ENCODE measurements at places on chromosomes 4 and X.

GRCh38 chr4:139617702-139618490 lies 47.7 kb upstream of the MGST2 start:
- no peak for DNase-seq

DNA sequence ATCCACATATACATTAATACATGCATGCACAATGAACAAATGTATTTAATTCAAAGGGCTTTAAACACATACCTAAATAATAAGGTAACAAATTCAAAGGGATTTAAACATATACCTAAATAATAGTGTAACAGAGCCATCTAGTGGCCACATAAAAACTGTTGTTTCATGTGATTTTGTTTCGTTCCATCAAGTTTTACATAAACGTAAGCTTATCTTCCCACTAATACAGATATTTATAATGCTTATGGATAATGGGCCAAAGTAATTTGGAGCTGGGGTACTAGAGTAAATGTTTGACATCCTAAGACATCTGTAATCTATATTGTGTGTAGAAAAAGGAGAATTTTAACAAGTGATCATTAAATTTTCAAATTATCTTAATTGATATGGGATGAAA lies 82.3 kb downstream of the PRSS12 start:
- DNase-seq = no peak

DNA sequence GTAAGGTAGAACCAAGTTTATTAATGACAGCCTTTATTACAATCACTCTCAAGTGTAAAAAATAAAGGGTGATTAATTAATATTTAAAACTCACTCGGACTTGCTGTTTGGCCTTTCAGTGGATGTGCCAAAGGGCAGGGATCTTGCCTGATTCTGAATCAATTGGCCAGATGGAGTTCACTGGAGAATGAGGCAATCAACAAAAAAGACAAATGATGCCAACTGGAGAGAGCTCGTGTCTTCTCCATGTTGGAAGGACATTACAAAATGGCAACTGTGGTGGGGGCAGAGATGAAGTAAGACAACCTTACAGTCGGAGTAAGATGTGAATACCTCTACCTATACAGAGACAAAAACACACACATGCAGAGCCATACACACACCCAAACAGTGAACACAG lies 188.0 kb downstream of the TSPAN5 start:
- DNase-seq = no peak

GRCh38 chrX:45758319-45758718 lies 557.6 kb upstream of the DIPK2B start:
- no peak for DNase-seq

DNA sequence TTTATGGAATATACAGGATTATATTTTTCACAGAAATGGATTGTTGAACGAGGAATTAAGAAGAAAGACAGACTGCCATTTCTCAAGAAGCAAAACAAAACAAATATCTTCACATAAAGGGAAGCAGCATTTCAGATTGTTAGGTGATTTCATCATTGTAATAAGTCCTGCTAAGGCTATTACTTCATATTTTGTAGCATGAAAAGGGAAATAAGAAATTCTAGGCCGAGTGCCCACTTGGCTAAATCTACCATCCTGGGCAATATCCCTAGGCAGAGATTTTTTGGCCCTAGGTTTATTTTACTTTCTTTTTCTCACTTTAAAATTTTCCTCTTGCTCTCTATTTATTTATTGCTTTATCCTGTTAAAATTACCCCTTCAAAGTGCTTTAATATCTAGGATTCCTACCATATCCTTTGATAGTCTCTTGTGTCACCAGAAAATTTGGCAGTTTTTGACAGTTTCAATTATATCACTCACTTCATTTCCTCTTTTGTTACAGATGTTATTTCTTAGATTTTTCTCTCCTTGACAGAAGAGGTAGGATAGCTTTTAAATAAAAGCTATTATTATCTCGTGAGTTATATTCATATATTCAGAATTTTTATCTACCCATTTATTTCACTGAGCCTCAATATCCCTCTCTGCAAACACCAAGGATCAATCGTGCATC lies 142.3 kb downstream of the PDGFC start:
- DNase-seq = no peak

- no peak for DNase-seq
Observed at GRCh38 chrX:71396576-71396975, 30.4 kb downstream of the TAF1 start.

- no peak for DNase-seq
Observed at GRCh38 chrX:32778965-32779364, 432.4 kb downstream of the DMD start.

DNA sequence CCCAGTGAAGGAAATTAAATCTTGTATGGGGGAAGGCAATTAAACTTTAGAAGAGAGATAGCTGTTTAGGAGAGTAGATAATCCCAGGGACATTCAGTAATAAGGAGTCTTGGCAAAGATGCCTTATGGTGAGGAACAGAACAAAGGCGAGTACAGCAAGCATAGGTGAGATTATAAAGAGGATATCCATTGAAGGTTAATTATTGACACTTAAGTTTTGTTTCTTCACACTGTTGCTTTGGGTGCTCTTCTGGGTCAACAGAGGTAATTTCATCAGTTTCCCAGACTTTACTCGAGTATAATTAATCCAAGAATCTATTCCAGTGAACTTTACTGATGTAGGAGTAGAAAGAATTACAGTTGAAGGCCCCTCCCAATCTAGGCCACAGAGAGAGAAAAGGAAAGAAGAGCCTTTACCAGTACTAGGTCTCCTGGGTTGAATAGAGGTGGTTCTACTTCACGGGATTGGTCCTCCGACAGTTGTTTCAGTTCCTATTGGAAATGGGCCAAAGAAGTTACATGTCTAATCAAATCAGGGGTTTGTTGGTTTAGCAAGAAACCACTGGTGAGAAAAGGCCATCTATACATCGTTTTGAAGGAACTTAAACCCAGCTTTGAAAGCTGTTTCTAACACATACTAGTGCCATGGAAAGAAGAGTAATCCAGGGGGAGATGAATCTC lies 27.2 kb downstream of the EPGN start:
- DNase-seq = no peak

DNA sequence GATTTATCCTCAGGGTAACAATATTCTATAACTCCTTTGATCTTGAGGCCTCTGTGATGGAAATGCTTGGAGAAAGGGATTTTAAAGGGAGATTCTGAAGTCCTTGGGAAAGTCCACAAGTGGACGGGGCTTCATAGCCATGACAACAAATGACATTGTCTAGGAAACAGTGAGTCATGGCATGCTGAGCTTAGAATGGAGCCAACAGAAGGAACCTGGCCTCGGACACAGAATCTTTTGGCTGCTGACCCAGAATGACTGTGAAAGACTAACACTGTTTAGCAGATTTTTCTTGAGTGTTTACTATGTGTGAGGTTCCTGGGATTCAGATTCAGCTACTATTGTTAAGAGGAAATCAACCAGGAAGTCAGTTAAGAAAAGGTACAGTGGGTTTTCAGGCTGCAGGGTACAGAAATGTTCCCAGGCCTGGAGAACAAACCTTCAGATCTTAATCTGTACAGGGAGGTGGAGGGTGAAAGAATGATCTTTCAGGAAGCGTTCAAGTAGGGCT lies 18.1 kb upstream of the CXCL2 start:
- no peak for DNase-seq

GRCh38 chr4:163217505-163217904 lies 50.8 kb upstream of the NAF1 start:
- DNase-seq = no peak

GRCh38 chrX:121858867-121859647 lies 811.6 kb downstream of the GLUD2 start:
- DNase-seq = no peak

DNA sequence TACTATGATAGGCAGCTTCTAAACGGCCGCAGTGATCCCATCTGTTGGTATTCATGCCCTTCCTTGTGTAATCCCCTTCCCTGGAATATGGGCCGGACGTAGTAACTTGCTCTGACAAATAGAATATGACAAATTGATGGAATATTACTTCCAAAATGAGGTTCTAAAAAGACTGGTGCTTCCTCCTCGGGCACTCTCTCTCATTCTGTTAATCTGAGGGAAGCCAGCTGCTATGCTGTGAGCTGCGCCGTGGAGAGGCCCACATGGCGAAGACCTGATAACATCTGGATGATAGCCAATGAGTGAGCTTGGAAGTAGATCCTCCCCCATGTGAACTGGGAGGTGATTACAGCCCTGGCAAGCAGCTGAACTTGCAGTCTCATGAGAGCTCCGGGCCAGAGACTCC lies 27.2 kb upstream of the SLC25A4 start:
- peak; percentile 59 for DNase-seq

DNA sequence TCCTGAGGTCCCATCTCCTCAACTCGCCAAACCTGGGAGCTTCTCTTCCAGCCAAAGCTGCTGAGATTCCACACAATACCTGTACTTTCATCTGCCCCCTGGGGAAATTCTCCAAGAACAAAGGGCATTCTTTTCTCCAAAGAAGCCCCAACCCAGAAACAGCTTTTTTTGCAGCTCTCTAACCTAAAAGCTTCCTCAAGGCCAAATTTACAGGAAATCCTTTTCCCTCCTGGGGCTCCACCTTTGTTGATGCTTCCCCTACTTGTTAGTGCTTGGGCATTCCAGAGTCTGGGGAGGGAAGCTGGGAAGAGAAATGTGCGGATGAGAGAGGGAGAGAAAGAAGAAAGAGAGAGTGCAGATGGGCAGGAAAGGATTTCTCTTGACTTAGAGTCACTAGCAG lies 24.3 kb downstream of the ZBTB33 start:
- DNase-seq = no peak

GRCh38 chr4:158211222-158211621 lies 936 bp downstream of the TMEM144 start:
- DNase-seq = no peak

DNA sequence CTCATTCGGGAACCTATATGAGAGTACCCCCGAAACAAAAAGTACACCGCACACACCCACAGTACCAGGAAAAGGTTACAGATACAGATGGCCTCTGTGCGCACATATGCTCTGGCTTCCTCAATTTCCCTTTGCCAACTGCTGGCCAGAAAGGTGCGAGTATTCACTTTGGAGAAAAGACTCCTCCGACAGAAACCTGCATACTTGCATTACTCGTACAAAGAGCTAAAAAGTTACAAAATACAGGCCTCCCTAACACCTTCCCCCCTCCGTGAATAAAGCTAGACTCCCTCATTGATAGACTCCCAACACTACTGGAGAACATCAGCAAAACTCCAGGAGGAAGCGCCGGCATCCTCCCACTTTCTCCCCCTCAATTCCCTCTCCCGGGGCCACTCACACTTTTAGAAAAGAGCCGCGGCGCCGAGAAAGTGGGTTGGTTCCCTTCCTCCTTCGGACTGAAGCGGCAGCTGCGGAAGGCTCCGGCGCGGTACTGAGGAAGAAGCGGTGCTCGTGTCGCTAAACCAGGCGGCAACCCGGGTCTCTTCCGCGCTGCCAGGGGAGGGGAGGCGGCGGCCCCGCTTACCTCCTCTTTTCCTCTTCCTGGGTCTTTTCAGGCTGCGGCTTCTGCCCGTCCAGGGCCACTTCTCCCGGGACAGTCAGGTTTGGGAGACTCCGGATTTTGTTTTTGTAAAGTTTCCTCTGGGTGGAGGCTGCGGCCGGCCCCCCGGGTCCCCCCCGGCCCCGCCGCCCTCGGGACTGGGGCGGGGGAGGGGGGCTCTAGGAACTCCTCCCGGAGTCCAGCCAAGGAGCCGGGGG lies 1.1 kb downstream of the FBXW7 start:
- DNase-seq = peak; percentile 59

DNA sequence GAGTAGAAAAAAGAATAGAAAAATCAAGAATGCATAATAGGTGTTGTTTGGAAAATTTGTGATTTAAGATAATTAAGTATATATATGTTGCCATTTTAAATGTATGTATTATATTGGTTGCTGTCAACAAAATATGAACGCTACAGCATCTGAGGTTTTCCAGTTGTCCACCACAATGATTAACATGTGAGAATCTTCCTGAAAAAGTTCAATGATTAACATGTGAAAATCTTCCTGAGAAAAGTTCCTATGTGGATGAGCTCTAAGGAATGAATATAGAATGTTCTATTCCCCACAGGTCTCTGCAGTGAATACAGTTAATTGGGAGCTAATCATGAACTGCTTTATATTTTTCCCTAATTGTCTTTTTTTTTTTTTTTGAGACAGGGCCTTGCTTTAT lies 214.7 kb downstream of the CBR4 start:
- DNase-seq = no peak

DNA sequence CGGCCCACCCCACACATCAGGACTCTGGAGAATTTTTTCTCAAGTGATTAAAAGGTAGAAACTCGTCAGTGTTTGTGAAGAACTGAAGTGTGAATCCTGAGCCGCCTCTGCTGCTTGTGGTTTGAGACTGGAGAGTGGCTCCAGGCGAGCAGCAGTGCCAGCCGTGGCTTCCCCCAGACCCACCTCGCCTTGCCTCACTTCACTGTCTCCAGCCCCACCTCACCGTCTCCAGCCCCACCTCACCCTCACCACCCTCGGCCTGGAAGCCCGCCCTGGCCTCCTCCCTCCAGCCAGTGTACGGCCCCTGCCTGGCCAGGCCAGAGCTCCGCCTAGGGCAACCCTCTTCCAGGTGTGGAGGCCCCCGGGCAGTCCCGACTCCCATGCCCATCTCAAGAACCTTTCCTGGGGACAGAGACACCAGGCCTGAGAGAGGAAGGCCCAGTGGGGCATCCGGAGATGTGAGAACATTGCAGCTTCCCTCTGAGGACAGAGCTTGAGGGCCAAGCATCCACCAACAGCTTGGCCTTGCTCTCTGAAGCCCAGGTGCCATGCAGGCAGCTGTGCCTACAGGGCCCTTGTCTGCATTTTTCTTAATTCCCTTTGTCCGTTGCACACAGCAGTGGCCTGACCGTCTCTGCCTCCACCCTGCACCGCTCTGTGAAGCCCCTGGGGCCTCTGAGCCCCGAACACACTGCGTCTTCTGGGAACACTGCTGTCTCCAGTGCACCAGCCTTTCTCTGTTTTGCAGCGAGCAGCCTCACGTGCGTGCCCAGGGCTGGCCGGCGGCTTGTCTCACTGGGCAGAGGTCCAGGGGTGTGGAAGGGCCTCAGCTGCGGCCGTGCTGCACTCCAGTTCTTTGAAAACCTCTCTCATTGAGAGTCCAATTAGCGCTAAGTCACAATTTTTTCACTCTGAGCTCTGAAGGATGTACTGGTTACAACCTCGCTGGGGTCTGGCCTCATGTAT lies 13.8 kb downstream of the SH3BP2 start:
- no peak for DNase-seq

GRCh38 chrX:16771483-16772398 lies 14.5 kb upstream of the TXLNG start:
- peak; percentile 12 for DNase-seq

DNA sequence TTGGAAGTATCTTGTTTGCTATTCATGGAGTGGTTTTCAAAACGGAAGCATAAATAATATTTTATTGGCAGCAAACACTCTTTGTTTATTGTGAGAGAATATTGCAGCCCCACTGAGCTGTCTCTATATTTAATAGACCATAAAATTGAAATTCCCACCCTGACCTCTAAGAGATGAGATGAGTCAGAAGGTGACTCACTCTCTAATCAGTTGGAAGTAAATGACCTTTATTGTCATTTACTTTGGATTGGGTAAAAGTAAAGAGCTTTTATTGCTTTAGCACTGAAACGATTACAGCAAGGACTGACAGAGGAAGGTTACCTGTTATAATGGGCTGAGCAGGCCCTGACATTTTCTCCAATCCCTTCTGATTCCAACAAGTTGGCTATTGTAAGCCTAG lies 55.0 kb downstream of the SYTL5 start:
- DNase-seq = no peak
